Amniotic stem cell (primary cell): ENCODE measurements at places on chromosomes 5 and 9.
A peak's percentile ranks its signal among the peaks of the same experiment; 100 is the strongest.

GRCh38 chr5:179603308-179603707, 20.2 kb downstream of the HNRNPH1 start:
- DNase-seq = no peak

DNA sequence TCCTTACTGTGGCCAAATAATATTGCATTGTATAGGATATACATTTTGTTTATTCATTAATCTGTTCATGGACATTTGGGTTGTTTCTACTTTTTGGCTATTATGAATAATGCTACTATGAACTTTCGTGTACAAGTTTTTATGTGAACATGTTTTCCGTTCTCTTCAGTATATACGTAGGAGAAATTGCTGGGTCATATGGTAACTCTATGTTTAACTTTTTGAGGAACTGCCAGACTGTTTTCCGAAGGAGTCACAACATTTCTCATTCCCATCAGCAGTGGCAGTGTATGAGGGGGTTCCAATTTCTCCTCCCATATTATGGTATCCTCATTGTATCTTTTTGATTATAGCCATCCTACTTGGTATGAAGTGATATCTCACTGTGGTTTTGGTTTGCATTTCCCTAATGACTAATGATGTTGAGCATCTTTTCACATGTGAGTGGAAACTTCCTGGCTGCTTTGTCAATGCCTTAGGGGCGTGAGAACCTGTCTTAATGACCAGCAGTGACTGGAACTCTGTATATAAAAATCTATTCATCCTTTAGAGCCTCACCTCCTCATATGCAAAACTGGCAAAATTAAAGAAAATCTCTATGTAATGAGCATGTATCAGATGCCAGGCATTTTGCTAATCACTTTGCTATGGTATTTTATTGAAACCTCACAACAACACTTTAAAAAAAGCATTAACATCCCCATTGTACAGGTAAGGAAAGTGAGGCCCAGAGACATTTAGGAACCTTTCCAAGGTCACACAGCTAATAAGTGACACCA, 47.8 kb upstream of the TGFBR1 start:
- DNase-seq = no peak

DNA sequence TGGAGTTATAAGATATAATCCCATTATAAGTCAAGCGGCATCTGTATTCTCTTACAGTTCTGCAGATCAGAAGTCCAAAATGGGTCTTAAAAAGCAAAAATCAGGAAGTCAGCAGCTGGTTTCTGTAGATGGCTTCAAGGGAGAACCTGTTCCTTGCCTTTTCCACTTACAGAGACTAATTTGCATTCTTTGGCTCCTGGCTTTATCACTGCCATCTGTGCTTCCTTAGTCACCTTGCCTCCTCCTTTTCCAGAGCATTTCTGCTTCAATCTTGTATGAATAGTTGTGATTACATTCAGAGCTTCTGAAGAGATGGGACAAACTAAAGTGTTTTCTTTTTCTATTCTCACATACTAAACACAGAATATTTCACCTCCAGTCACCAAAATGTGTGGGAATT, 647.3 kb upstream of the GRAMD2B start:
- DNase-seq = no peak

DNA sequence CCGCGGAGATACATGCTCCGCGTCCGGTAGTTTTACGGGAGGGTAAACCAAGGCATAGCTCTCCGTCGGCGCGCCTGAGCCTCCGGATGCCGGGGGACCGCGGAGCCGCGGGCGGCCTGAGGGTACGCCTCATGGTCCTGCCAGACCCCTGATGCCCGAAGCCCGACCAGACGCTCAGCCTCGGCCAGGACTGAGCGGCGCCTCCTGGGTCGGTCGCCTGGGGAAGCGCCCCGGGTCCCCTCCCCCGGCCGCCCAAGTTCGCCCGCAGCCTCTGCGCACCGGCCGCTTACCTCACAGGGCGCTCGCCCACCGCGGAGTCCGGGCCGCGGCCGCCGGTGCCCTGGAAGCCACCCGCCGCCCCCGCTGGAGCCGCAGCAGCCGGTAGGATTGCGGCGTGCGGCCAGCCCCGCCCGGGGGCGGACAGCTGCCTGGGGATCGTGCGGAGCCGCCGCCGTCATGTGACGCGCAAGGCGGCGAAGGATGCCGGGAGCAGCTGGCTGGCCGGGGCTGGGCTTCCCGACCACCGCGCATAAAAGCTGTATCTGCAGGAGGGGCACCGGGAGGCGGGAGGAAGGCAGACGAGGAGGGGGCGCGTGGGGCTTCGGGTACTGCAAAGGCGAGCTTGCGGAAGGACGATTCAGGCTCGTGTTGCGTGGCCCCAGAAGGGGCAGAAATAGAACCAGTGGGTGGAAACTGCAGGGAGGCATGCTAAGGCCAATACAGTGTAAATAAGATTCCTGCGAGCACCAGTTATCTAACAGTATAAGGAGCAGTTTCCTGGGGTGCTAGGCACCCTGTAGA, at the start of gene FBXO10:
Gene FBXO10 (minus strand): TSS at position 460 of the 801 bp plus-strand sequence. CDS start 34,612 bp downstream, outside the sequence.
- peak; percentile 28 for DNase-seq

GRCh38 chr5:178069909-178070308, 43.4 kb upstream of the N4BP3 start:
- no peak for DNase-seq

- DNase-seq = no peak
Observed at GRCh38 chr9:94140791-94141790, 56.8 kb downstream of the PTPDC1 start.
